ENCODE measurements at places on chromosomes 1 and 21.

DNA sequence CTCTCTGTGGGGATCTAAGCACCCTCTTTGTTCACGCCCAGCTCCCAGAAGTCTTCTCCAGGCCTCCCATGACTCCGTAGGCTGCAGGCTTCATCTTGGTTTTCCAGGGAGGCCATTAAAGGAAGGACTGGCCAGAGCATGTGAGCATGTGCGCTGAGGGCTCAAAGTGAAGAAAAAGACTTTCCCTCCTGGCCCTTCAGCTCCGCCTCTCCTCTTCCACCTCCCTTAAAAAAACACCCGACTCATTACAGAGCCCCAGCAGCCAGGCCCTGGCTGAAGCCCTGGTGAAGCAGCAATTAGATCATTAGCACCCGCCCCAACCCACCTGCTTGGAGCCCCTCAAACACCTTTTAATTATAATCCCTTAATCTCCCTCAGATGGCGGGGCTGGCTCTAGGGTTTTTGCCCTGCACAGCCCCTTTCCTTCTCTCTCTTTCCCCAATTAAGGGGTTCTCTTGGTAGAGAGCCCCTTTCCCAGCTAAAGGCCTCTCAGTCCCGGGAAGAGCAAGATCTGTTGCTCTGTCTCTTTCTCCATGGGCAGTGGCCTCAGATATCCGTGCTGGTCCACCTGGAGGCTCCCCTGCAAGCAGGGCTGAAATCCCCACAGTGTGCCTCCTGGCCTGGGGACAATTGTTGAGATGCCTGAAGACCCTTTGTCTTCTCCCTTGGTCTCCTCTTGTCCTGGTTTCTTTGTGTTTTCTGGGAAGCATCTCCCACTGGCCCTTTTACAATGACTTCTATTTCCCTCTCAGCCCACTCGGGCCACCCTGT, 30.5 kb downstream of the RHBG start:
- DNase-seq = no peak

- DNase-seq = no peak
These were observed 7.9 kb upstream of the GSTM5 start for GRCh38 chr1:109704173-109704572.

GRCh38 chr1:193753038-193753756, 566.8 kb upstream of the B3GALT2 start:
- DNase-seq = no peak

DNA sequence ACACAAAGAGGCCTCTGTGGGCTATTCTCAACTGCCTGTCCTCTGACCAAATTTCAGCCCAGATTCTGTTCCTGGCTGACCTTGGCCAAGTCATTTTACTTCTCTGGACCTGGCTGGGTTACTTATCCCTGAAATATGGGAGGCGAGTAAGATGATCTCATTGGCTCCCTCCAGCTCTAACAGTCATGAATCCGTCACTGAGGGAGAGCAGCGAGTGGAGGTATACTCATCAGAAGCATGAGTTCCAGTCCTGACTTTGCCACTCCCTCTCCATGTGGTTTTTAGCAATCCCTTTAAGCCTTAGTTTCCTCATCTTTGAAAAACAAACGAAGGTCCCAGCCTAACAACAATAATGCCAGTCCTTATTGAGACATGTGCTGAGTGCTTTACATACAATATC, 63.5 kb downstream of the CCDC185 start:
- no peak for DNase-seq

- no peak for DNase-seq
These were observed 114.7 kb upstream of the IRF2BP2 start for GRCh38 chr1:234724516-234725176.

DNA sequence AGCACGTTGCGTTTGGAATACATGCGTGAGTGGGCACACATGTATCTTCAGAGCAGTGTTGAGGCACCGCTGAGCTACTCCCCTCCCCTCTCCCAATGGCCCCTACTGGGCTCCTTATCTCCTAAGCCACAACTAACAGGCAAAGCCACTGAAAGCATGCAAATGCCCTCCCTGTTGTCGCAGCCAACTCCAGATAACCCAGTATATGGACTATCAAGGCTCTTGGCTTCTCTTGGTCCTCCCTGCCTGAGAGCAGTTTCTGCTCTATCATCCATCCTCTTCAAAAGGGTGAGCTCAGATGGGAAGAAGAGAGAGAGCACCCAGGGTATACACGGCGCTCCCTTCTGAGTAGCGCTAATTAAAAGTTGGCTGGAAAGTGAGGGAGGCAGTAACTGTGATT, 58.5 kb upstream of the CNTN2 start:
- peak; percentile 86 for DNase-seq

GRCh38 chr1:30919025-30919881, 10.7 kb upstream of the SDC3 start:
- DNase-seq = peak; percentile 94

GRCh38 chr1:155760751-155761475, 72.0 kb downstream of the DAP3 start:
- DNase-seq = no peak

GRCh38 chr1:92310185-92310597, 11.3 kb downstream of the RPAP2 start:
- DNase-seq = peak; percentile 41

DNA sequence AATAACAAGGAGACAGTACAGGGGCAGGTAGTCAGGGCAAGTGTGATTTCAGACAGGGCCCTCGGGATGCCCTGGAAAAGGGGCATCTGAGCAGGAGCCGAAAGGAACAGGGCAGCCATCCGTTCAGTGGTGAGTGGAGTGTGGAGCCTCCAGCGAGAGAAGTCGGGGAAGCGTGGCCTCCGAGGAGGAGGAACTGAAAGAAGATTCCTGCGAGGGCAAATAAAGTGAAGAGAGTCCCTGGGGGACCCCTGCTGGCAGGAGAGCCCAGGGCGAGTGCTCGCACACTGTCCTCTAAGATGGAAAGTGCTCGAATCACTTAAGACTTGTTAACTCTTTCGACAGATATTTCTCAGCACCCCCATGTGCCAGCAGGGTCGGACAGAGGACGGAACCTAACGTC, 3.5 kb upstream of the UTS2 start:
- peak; percentile 21 for DNase-seq

DNA sequence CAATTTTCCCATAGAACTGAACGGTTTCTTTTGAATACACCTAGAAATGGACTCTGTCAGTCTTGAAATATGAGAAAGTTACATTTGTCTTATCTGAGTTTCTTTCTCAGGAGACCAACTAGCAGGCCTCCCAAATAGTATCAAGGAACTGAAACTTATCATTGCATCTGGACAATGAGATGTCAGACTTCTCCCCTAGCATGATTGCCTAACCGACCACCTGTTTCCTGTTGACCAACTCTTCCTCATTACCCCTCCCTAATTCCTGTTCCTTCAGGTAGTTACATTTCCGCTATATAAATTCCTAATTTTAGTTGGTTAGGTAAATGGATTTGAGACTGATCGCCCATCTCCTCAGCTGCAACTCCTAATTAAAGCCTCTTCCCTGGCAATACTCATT, 1587.3 kb downstream of the NCAM2 start:
- DNase-seq = no peak

GRCh38 chr1:64953241-64953640, 13.1 kb downstream of the JAK1 start:
- DNase-seq = no peak

DNA sequence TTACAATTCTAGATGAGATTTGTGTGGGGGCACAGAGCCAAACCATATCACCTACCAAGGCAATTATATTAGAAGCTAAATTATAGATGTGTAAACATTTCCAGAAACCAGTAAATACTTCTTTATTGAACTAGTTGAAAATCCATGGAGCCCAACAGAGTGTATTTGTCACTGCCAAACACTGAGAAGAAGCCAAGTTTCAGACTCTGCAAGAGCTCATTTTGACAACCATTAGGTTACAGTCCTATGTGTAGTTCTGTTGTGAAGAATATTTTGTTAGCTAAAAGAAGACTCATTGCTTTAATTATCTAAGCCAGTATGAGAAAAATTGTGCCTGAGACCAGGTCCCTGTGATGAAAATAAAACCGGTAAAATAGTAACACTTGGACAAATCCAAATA, 358.9 kb upstream of the SGIP1 start:
- no peak for DNase-seq

- DNase-seq = no peak
These were observed 60.4 kb upstream of the ACOT11 start for GRCh38 chr1:54487571-54488050.

DNA sequence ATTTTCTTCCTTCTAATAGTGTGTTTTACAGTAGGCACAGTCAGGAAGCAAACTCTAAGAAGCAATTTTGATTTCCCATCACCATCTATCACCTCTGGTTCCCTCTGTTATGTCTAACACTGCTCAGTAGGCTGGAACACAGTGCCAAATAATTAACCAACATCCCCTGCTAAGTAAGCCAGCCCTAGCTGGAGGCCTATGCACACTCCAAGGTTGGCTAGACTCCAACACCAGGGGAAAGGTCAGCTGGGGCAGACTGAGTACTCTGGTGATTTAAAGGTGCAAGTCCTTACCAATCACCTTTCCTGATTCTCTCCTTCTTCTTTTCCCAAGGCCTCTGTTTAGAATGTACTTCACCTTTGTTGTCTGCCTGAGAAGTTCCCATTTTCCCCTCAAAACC, 46.5 kb upstream of the BEND5 start:
- DNase-seq = no peak

DNA sequence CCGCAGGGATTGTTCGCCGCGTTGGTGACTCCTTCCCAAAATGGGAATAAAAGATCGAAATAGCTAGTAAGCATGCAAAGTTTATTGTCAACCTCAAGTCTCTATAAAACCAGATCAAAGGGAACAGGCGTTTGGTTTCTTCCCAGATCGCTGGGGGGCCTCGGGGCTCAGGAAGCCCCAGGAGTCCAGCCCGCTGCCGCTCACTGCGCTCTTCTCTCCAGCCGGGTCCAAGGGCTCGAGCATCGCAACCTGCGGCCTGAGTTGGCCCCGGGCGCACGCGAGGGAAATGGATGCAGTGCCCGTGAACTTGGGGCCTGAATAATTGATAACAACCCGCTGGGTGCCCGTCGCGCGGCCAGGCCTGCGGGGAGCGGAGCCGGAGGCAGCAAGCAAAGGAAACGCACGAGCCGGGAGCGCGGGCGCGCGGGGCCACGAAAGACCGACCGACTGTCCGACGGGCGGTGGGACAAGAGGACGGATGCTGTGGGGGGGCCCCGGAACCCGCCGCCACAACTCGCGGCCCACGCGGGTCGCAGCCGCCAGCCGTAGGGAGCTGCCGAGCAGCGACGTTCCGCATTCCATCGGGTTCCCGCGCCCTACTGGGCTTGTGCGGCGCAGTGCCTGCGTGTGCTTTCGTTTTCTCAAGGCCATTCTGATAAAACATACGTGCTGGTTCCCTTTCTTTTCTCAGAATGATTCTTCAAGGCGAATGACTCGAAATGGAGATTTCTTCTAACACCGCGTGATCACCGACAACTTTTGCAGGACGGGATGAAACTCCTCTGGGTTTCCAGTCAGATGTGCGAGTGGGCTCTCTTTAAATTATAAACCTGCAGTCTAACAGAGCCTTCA, 14.0 kb upstream of the ALX3 start:
- peak; percentile 18 for DNase-seq

DNA sequence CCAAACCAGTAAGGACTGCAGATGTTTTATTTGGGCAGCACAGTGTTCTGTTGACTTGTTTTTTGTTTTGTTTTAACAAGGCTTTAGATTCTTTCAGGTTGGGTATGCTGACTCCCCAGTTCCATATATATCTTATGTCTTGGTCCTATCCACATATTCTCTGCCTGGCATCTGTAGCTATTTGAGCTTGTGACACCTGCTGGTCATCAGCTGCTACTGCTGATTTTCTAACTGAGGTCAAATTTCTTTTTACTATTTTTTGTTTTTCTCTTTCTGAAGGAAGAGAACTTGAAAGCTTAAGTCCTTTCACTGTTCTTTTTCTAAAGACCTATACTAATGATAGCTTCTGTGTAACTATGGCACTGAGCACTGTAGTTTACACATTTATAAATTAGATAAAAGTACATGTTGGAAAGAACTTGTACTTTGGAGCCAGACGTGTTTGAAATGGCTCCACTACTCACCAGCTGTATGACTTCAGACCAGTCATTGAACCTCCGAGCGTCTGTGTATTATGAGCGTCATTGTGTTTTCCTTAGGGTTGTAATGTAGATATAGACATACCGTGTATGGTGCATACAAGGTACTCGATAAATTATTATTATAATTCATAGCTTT, 109.4 kb downstream of the NRDC start:
- peak; percentile 62 for DNase-seq

DNA sequence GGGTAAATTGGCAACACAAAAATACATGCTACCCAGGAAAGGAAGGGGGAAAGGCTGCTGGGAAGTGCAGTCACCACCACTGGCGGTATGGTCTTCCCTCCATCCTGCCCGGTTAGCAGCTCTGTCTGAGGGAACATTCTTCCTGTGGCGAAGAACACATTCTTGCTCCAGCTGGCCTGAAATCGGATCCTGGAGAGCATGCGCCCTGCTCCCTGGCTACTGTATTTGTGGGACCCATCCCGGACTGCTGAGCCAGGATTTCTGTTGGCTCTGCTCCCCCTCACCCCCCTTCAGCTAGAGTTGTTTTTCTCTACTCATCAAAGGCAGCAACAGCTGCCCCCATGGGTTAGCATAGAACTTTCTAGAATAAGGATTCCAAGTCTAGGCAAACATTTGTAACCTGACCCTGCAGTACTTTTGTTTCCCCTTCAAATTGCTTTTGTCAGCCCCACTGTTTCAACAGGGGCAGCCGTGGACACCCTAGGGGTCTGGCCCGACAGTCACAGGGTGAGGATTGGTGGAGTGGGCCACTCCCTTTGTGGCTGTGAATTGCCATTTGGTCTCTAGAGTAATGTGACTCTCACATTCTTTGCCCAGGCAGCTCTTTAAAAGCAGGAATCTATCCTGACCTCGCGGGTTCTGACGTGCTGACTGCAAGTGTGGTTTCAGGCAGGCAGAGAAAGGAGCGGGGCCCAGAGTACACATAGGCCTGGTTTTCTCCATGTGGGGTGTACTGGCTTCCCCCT, 157.7 kb downstream of the TOMM20 start:
- DNase-seq = peak; percentile 16

DNA sequence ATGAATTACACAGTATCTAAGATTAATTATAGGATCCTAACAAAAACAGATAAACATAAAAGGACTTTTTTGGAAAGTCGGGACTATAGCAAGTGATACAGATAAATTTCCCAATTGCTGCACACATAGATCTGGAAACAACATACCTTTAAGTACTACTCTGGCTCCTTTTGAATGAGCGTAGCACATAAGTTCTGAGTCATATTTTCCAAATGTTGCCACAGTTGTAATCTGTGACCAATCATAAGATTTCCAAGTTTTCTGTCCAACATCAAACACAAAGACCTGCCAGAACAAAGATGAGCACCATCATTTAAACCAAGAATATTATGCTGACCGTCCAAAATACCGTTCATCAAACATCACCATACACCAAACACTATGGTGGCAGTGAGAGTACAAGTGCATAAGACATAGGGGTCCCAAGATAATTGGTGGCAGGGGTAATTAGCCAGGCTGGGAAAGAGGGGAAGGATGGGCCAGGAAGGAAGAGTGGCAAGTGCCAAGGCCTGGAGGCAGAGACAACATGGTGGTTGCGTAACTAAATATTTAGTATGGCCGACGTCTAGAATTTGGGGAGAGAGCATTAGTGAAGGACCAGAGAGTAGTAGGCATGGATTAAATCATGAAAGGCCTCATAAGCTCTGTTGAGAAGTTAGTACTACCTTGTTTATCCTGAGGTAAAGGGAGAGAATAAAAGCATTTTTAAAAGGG, 3.6 kb downstream of the CTBS start:
- DNase-seq = no peak

- no peak for DNase-seq
These were observed 151.8 kb downstream of the CAMTA1 start for GRCh38 chr1:6937048-6937447.

All from erythroblast (primary cell).